ENCODE measurements at places on chromosomes 1 and 21.

GRCh38 chr1:117201808-117202207, 8.9 kb downstream of the VTCN1 start:
- no peak for DNase-seq

DNA sequence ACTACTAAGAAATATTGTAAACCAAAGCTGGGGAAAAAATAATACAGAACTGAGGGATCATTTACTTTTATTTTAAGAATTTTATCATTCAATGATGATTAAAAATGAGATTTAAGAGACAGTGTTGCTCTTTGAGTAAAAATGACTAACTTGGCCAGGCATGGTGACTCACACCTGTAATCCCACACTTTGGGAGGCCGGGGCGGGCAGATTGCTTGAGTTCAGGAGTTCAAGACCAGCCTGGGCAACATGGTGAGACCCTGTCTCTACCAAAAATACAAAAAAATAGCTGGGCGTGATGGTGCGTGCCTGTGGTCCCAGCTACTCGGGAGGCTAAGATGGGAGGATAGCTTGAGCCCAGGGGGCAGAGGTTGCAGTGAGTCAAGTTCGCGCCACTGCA, 21.8 kb upstream of the PLEKHO1 start:
- no peak for DNase-seq

DNA sequence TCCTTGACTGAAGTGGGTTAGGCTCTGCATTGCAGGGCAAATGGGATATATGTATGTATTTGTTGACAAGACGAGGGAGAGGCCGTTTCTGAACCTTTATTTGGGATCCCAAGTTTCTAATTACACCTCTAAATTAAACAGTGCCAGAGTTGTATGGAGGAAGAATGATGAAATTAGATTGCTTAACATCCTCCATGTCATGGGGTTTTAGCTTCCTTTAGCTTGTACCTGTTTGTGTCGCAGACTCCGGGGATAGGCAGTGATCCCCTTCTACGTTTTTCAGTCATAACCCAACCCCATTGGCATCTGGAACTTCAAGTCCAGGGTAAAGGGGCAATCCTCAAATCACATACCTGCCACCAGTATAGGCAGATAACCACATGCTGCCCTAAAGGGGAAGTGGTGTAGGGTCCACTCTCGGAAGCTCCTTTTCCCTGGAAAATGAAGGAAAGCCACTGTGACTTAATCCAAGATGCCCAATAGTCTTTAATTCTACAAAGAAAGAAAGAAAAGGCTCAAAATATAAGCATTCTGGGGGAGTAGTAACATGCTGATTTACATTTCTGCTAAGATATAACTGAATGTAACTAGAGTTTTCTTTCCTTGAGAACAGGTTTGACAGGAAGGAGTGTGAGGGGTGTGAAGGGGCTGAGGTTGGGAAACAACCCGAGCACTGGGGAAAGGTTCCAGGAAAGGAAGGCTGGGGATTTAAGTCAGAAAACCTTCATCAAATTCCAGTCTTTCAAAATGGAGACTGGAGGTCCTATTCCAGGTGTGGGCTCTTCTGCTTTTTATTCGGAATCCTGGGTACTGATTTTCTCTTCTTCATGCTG, 77.6 kb downstream of the RGL1 start:
- no peak for DNase-seq

DNA sequence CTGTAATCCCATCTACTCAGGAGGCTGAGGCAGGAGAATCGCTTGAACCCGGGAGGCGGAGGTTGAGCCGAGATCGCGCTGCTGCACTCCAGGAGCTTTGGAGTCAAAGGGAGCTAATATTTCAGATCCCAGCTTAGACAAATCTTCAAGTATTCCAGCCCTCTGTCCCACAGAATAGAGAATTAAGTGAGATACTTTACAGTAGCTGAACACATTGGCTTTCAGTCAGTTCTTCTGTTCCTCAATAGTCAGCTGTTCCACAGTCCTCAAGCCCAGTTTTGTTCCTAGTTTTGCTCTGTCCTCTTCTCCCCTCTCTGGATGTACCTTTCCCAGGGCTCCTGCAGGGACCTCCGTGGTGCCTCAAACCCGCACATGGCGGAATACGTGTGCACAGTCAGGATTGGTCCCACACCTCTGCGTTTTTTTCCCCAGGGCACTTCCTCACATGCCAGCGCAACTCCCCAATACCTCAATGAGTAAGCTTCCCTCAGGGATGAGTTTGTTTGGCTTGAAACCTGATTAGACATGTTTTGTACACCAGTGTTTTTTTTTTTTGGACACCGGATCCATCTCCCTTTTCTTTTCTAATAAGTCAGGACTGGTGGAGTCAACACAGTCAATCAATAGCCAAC, 1.2 kb downstream of the MFN2 start:
- no peak for DNase-seq

All from non-pigmented ciliary epithelial cell (primary cell).